ENCODE measurements at places on chromosomes 4 and X.

DNA sequence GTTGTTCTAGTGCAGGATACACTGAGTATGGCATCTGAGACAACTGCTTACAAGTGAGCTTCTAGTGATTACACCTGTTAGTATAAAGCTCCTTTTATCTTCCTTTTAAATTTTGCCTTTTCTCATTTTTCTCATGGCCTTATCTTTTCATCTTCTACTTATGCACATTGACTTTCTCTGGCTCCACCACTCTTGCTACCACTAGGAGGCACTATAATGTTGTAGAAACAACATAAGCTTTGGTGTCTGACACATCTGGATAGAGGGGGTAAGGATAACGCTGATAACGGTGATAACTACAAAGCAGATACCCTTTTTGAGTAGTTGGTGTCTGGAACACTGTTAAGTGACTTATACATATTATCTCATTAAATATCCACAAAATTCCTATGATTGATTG is 187.4 kb upstream of the TEX13C start:
- no peak for DNase-seq

- DNase-seq = no peak
These were observed 1004.0 kb downstream of the ADGRL3 start for GRCh38 chr4:62204136-62204535.

DNA sequence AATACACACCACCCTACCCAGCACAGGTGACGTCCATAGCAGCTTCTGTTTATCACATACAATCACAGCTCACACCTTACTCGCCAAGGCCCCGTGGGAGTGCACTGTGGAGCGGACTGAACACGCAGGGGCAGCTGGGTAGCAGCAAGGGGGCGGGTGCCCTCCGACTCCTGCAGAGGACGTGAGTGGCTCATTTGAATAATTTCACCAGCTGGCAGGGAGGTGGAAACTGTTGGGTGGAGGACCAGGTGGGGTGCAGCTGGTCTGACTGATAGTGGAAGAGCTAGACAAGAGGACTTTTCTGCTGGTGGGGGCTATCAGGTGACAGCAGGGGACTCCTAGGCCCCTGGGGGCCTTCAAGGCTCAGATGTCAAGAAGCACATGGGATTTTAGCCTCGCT is 16.3 kb downstream of the MAN2B2 start:
- DNase-seq = no peak

- DNase-seq = no peak
These were observed 73.4 kb upstream of the EDNRA start for GRCh38 chr4:147407261-147408045.

DNA sequence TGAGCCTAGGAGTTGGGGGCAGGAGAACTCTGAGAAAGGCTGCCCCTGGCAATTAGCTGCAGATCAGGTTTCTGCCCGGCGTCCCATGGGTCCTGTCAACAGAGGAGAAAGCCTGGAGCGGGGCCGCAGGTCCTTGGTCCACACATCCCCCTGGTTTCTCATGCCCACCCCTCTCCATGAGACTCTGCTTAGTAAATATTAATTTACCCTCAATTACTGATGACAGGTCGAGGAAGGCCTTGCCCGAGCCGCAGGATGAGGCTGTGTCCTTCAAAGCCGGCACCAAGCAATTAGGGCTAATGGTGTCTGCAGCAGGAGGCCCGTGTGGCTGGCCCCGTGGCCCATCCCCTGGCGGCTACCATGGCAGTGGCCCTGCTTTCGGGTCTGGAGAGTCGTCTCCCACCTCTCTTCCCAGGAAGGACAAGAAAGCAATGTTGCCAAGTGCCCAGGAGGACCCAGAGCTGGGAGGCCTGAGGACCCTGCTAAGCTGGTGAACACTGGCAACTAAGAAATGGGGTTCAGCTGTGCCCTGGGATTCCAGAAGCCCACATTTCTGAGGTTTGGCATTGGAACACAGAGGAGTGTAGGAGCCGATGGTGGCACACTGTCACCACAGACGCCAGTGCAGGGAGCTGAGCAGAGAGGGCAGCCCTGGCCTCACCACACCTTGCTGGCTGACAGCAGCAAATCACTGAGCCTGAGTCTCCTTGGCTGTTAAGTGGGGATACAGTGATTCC is 114.6 kb downstream of the CPZ start:
- DNase-seq = no peak

DNA sequence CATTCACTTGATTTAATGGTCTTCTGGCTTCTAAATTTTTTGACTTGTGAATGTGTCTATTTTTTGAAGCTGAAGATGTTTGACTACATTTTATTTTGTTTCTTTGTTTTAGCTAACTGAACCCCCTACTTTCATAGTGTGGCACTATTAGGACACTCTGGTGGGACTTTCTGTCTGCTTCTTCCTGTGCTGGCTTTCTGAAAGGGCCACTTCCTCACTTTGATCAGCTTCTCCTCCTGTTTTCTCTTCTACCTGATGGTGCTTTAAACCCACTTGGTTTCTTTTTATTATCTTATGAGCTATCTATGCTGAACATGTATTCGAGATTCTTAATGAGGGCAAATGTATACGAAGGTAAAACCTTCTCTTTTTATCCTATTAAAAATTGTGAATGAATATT is 186.1 kb upstream of the CASK start:
- DNase-seq = no peak

DNA sequence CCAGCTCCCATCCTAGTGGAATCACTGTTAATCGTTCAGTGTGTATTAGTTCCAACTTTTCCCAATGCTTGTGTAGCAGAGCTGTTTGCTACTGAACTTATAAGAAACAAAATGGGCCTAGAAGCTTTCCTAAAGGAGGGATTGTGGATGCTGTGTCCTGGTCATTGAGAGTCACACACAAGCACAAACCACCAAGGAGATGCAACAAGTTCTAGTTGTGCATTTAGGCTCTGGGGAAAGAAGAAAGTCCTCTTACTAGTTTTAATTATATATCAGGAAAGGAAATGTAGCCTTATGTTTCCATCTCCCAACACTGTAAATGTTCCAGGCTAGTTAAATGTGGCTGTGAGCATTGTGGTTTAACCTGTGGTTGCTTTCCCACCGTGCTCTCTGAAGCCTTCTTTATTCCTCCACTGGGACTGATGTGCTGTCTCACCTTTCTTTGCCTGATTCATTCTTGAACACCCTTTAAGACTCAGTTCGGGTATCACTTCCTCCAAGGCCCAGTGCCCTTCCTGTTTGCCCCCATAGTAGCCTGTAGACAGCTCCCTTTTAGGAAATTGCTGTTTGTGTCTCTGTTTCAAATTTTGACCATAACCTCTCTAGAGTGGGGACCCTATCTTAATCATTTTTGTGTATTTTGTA is 34.3 kb downstream of the ATP10D start:
- DNase-seq = no peak

DNA sequence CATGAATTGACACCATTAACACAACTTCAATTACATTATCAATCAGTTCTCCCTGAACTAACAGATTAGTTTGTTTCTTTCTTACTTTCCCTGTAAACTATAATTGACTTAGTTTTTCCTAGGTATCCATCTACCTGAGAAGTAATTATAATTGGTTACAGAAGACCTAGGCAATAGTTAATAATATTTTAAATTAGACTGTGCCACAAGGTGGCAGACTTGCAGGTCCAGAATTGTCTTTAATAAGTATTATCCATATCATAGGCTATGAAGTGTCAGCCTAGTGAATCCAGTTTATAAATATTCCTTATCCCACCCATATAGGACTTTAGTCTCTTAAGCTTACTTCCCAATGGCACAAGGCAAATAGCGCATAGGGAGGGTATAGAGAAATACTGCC is 48.9 kb upstream of the FAM47B start:
- DNase-seq = no peak

DNA sequence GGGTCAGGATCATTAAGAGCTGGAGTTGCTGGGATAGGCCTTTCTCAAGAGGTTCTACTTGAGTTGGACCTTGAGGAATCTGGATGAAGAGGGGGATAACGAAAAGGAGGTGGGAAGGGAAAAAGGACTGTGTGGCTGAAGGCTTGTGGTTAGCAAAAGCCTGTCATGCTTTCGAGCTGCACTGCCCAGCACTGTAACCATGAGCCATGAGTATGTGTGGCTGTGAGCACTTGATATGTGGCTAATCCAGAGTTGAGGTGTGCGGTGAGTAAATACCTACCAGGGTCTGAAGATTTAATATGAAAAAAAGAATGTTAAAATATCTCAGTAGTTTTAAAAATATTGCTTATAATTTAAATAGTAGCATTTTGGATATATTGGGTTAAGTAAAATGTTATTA is 11.4 kb downstream of the TMEM165 start:
- DNase-seq = no peak

DNA sequence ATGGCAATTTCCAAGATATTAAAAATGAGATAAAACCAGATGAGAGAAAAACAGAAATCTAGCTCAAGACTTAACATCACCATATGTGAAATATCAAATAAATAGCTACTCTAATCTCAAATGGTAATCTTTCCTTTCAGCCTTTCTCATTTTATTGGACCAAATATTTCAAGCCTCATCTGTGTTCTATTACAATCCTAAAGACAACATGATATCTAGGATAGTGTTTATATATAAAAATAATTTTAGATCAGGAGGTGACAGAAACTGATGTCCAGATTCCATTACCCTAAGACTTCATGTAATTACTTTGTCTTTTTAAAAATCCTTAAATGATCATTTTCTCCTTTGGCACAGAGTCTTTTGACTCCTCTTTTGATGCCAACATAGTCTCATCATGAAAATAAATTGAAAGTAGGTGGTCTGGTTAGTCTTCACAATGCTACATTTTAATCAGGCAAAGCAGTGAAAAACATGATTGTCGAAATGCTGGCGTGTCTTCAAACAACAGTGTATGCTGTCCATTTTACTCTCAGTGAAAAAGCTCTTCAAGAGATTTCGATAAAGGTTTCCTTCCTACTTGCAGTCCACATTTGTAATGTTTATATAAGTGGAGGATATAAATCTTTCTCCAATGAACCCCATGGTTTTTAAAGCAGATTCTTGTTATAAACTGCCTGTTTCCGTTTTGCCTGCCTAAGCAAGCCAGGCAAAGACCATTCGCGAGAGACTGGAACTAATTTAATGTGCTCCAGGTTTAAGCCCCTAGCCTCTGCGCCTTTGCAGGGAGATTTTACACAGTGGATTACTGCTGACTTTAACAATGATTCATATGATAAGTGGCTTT is 169.8 kb downstream of the SCFD2 start:
- DNase-seq = no peak

- no peak for DNase-seq
These were observed 520.4 kb downstream of the BCOR start for GRCh38 chrX:39577206-39577984.

DNA sequence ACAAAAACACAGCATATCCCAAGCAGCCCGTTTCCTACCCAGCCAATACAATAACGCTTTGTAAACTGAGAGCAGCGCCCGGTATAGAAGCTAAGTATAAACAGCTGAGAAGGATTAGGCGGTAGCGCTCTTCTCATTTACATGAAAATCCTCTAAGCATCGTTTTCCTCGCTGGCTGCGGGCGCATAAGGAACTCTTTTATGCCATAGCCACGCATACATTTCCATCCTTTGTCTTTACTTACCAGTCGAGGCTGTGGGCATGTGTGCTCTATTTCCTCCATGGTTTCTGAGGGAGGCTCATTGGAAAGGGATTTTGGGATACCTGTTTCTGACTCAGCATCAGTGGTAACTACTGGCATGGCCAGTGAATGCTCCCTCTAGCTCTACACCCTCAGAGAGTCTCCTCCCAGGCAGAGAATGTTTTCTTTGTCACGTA is 383 bp downstream of the PCYT1B start:
- no peak for DNase-seq

GRCh38 chr4:38951598-38951997 is 80.6 kb downstream of the TMEM156 start:
- no peak for DNase-seq

GRCh38 chrX:120570011-120570600 is 9.3 kb upstream of the CUL4B start:
- no peak for DNase-seq

DNA sequence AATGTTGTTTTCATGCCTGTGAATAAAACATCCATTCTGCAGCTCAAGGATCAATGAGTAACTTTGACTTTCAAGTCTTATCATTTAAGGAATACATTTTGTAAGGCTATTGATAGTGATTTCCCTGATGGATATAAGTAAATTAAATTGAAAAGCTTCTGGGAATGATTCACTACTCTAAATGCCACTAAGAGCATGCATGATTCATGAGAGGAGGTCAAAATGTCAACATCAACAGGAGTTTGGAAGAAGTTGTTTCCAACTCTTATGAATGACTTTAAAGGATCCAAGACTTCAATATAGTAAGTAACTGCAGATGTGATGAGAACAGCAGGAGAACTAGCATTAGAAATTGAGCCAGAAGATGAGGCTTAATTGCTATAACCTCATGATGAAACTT is 1487.3 kb downstream of the PCDH7 start:
- no peak for DNase-seq

DNA sequence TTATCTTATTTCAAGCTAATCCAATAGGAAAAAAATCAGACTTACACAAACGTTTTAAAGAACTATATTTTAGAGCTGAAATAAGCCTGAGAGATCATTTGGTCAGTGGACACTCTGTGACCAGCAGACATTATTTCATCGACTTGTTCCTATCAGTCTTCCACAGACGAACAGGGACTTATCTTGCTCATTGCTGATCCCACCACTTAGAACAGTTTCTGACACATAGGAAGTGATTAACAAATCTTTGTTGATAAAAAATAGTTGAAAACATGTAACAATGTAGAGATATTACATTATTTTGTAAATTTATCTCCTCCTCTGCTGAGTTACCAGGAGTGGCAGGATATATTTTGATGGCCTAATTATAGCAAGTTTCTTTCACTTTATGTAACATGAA is 65.8 kb downstream of the TAPT1 start:
- no peak for DNase-seq

DNA sequence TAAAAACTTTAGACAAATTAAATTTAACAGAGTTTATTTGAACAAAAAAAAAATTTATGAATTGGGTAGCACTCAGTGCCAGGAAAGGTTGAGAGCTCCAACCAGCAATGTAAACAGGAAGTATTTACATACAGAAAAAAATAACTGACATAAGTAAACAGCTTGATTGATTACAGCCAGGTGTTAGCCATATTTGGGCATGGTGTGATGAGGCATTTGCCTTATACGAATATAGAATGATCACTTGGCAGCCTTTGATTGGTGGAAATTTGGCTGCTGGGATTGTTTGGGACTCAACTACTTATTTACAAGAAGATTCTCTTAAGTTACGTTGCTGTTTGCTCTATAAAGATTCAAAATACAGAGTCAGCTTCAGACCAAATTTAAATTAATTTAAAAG is 172.0 kb downstream of the ADAM29 start:
- no peak for DNase-seq

- no peak for DNase-seq
These were observed 12.5 kb upstream of the HSFX4 start for GRCh38 chrX:149916745-149917392.

GRCh38 chr4:139556071-139556723 is at the start of gene SETD7:
TSS of gene SETD7 (minus strand) at chr4:139556219. CDS start at chr4:139556137, 82 bp downstream.
- DNase-seq = no peak

GRCh38 chrX:15349046-15349445 is 13.7 kb upstream of the PIGA start:
- DNase-seq = peak; percentile 48

DNA sequence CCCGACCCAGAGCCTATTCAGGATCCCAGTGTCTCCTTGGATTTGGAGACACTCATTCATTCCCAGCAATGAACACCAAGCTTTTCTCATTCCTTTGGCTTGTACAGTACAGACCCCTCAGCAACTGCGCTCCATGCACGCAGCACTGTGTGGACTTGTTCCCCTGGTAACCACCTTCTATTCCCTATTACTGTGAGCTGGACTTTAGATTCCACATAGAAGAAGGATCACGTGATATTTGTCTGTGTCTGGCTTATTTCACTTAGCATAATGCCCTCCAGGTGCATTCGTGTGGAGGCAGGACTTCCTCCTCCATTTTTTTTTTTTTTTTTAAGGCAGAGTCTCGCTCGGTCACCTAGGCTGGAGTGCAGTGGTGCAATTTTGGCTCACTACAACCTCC is 106.4 kb downstream of the PHKA2 start:
- DNase-seq = no peak

Measured in NCI-H1930 (cell line).